NCI-H446 (cell line): ENCODE measurements at places on chromosomes 16 and 17.

DNA sequence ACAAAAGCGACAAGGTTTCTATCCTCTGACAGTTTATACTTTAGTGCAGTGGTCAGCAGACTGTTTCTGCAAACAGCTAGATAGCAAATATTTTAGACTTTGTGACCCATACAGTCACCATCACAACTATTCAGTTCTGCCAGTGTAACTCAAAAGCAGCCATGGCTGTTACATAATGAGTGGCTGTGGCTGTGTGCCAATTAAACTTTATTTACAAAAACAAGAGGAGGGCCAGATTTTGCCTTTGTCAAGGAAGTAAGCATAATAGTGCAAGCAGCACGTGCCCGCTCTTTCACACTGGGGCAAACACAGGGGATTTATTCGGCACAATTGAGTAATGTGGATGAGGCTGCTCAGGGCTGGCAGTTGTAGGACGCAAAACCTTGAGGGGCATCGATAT lies 551.5 kb downstream of the MAF start:
- no peak for DNase-seq

DNA sequence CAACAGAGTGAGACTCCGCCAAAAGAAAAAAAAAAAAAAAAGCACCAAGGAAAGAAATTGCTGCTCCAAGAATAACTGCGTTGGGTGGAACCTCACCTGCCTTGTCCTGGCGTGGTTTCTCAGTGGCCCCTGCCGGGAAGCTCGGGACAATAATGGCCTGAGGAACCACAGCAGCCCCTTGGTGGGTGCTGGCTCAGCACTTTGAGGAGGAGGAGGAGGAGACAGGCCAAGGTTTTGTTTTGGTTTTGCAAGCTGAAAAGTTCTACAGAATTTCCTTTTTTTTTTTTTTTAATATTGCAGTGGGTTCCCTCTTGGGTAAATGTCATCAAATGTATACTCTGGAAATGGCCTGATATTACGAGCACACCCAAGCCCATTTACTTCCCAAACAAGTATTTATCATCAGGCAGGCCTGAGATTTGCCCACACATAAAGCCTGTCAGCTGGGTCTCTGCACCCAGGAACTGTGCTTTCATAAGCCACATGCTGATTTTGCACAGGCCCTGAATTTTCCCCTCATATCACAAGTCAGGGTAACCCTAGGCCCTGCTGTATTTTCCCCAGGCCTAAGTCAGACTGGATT lies 78.3 kb downstream of the SOCS1 start:
- DNase-seq: no peak

DNA sequence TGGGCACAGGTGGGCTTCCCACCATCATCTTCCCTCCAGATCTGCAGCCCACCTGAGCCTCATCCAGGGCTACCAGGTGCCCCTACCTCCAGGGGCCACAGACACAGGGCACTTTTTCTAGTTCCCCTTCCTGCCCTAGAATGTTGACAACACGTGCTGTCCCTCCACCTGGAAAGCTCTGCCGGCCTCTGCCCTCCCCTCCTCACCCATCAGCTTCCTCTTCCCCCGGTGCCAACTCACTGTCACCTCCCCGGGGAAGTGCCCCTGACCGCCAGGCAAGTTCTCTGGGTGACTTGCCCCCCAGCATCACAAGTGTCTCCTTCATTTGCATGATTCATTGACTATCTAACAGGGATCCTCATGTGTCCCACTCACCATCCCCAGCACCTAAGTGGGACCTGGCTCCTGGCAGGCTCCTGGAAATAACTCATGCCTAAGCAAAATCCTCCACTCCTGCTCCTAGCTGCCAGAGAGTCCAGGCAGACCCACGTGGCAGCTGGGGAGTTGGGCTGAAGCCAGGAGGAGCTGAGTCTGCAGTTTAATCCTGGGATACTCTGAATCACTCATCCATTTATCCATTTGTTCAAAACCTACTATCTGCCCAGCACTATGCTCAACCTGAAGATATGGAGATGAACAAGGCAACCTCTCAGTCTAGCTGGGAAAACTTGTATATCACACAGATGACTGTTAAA lies 304.4 kb downstream of the FOXL1 start:
- DNase-seq: no peak

GRCh38 chr17:19940722-19941464 lies 36.7 kb downstream of the AKAP10 start:
- no peak for DNase-seq

GRCh38 chr17:76382803-76383545 lies 1.4 kb upstream of the SPHK1 start:
- DNase-seq: peak; percentile 36

- no peak for DNase-seq
Measured at GRCh38 chr17:50618941-50619340, 15.7 kb upstream of the ABCC3 start.

DNA sequence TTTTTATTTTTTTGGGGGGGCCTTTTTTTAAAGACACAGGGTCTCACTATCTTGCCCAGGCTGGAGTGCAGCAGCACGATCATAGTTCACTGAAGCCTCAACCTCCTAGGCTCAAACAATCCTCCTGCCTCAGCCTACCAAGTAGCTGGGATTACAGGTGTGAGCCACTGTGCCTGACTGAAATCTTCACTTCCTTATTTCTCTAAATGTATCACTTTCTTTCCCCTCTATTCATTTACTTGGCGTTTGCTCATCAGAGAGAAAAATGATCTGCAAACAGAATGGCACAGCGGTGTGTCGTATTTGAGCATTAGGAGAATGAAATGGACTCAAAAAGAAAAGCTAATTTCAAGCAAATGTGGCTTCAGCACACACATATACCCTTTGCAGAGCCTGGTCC lies 44.3 kb upstream of the CDH5 start:
- no peak for DNase-seq

DNA sequence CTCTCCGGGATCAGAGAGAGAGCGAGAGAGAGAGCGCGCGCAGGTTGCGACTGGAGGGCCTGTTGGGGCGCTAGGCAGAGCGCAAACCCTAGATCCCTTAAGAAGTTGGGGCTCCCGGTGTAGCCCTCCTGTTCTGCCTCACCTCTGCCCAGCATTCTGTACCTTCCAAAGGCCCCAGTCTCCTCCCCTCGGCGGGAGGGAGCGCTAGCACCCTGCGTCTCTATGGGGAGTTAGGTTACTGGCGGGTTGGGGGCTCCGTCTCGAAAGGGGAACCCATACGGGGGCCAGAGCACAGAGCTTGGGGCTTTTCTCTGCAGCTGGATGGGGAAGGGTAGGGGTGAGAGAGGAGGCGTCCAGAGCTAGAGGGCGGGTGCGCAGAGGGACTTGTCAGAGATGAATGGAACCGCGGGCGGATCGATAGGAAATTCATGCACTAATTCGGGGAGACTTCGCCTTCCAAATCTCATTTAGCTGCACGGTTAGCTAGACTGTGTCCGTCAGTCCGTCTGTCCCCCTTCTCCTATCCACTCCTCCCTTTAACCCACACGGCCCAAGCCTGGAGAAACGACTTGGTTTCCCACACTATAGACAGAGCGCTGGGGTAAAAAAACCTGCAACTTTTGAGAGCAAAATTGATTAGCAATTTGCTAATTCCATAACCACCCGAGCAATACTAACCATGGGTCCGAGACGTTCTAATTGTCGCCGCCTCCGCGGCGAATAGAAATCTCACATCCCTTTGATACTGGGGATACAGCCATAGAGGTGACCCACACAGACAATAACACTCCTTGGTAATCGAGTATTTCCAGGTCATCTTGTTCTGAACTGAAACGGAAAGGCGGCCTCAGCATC lies 693 bp upstream of the HOXB4 start:
- no peak for DNase-seq

DNA sequence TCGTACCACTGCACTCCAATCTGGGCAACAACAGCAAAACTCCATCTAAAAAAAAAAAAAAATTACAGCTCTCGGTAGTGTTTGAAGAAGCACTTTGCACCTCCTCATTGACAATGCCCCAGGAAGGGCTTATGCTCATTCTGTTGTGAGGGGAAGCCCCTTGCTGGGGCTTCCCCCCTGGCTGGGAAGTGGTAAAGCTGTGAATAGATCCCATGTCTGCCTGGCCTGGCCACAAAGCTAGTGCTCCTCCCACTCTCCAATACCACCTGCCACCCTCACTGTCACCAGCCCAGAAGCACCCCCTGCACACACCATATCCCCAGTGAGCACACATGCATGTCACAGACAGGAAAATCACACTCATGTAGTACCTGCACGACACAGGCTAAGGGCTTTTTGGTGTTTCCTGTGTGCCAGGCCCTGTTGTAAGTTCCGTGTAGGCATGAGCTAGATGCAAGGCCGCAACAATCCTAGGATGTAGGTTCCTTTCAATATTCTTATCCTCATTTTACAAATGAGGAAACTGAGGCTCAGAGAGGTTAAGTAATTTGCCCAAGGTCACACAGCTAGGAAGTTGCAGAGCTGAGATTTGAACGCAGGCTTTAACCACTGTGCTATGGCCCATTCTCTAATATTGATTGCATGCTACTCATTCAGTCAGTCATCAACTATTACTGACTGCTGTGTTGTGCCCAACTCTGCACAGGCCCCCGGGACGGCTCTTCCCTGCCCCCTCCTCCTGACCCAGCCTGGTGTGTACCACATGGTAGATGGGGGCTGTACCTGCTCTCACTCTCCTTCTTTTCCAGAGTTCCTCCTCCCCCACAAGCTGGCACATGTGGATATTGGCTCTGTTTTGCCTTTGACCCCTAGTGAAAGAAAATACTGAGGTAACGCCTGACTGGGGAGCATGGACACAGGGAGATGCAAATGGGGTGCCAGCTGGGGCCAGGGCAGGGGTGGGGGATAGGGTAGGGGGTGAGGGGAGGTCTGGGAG lies 11.9 kb upstream of the COL1A1 start:
- peak; percentile 36 for DNase-seq

GRCh38 chr16:46883353-46883689 lies 841 bp upstream of the GPT2 start:
- no peak for DNase-seq

GRCh38 chr16:86044241-86044671 lies 145.3 kb downstream of the IRF8 start:
- no peak for DNase-seq

DNA sequence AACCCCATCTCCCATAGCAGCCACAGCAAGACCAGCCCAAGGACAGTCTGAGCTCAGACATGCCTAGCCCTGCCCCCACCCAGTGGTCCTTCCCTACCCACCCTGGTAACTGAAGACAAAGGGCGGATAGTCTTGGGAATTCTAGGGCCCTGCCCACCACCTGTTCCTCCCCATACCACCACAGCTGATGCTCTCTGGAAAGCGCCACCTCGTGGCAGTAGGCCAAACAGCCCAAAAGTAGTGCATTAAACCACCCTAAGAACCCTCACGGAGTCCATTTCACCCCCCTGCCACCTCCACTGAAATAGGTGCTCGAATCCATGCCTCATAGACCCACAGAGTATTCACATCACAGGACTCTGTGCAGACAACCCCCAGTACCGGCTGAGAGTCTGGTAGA lies 1021.4 kb downstream of the CDH8 start:
- DNase-seq: no peak

DNA sequence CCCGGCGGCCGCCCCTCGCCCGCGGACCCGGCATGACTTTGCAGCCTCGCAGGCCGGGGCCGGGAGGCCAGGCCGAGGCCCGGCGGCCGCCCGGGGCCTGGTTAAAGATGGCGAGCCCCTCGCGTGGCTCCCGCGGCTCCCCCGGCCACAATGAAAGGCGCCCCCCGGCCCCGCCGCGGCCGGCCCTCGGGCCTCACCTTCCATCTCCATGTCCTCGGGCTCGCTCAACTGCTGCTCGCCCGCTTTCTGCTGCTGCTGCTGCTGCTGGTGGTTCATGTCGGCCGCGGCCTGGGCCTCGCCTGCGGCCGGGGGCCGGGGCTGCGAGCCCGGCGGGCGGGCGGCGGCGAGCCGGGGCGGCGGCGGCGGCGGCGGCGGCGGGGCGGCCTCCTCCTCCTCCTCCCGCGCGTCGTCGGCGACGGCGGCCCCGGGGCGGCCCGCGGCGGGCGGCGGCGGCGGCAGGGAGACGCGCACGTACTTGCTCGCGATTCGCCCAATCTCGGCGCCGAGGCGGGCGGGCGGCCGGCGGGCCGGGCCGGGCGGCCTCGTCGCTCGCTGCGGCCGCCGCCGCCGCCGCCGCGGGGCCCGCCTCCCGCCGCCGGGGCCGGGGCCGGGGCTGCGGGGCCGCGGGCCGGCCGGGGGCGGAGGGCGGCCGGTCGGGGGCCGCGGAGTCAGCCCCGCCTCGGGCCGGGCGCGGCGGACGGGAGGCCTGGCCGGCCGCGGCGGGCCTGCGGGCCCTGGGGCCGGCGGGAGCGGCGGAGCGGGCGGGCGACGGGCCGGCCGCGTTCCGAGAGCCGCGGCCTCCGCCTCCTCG lies 491 bp downstream of the USP7 start:
- no peak for DNase-seq

- DNase-seq: no peak
Measured at GRCh38 chr16:1117926-1118325, 21.9 kb upstream of the C1QTNF8 start.

GRCh38 chr16:75032655-75033054 lies 33.8 kb downstream of the ZNRF1 start:
- no peak for DNase-seq

- DNase-seq: no peak
Measured at GRCh38 chr17:27669850-27670249, 38.9 kb downstream of the LGALS9 start.

DNA sequence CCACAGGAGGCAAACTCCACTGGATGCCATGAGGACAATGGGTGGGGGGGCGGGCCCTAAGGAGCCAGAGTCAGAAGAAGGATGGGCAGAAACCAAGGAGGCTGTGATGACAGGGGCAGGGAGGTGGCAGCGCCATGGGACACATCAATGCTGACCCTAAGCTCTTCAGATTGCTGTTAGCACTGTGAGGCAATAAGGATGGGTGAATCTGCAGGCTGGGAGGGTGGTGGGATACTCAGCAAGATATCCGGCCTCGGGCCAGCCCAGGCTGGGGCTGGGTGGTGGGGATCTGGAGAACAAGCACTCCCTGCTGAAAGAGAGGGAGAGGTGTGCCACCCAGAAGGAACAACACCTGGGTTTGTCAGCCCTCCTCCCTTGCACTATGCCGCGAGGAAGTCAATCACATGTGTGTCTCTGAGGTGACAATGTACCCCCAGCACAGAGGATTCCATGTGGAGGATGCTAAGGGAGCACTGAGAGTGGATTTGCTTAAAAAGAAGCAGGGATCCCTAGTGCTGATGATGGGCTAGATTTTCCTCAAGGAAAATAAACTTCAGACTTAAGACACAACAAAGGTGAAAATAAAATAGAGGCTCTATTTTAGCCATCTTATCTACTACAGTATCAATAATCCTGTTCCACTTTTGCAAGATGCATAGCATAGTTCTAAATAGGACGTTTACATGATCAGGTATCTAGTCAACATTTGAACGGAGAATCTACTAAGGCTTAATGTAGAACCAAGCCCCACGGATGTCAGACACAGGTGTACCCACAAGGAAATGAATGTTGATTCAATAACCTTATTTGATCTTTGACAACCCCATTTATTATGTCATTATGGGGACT lies 22.6 kb downstream of the SMPD3 start:
- no peak for DNase-seq

- DNase-seq: peak; percentile 51
Measured at GRCh38 chr16:57485916-57486857, at the start of gene DOK4. Gene DOK4 (minus strand): TSS chr16:57486493. CDS start chr16:57479507, 6,986 bp downstream.
